ENCODE measurements at places on chromosomes 6 and 20.

DNA sequence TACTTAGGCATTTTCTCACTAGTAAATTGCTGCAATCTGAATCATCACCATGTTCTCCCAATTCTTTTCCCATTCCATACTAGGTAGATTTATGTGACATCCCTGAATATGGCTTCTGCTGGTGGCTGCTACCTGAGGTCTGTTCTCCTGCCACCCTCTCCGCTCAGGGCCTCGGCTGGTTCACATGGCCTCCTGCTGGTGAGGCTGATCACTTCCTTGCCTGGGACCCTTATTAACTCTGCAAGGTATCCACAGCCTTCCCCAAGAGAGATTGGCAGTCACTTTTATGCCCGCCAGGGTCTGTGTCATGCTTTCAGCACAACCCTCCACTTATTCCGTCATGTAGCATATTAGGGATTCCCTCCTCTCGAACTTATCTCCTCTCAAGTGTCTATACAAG is 424.5 kb upstream of the FLRT3 start:
- DNase-seq: no peak

DNA sequence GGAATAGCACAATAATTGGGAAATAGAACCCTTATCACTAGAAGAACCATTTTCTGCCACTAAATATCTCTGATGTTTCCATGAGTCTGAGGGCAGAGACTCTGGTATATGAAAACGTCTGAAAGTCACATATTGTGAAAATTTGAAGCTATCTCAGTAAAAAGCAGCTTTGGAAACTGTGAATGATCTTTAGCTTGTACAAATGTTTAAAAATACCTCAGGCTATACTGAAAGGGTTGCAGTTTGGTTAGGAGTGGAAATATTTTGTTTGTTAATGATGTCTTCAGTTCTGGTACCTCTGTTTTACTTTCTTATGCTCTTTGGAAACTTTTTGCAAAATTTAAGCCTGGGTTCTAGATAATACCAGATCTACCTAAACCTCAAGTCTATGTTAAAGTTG is 135.0 kb downstream of the SLC16A10 start:
- DNase-seq: no peak

- DNase-seq: no peak
Observed at GRCh38 chr20:23003881-23004460, 31.1 kb upstream of the SSTR4 start.

- DNase-seq: no peak
Observed at GRCh38 chr6:105331927-105332326, 71.0 kb downstream of the PREP start.

- peak; percentile 22 for DNase-seq
Observed at GRCh38 chr6:6798448-6798860, 209.9 kb downstream of the LY86 start.

- peak; percentile 37 for DNase-seq
Observed at GRCh38 chr6:70107852-70108629, 194.8 kb downstream of the COL9A1 start.

- DNase-seq: no peak
Observed at GRCh38 chr6:30470968-30471367, 18.3 kb upstream of the HLA-E start.

GRCh38 chr20:32051720-32052089 is 337 bp upstream of the HCK start:
- no peak for DNase-seq

GRCh38 chr6:137145421-137145820 is 28.0 kb downstream of the IL22RA2 start:
- DNase-seq: no peak

GRCh38 chr6:34491091-34491430 is 25.2 kb downstream of the PACSIN1 start:
- no peak for DNase-seq

DNA sequence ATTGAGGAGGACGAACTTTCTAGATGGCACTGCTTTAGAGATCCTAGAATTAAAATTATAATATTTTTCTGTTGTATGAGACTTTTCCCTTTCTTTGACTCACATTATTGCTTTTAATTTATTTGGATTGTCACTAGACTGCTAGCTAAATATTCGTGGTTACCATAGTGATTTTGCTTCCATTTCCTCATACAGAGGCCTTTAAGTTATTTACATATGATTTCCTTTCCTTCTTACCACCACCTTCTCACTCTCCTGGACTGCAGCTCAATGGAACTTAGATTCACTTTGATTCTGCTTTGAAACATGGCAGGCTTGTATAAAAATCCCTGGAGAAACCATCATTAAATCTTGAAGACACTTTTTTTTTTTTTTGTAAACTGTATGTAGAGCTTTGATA is 222.9 kb downstream of the LAMA2 start:
- no peak for DNase-seq

DNA sequence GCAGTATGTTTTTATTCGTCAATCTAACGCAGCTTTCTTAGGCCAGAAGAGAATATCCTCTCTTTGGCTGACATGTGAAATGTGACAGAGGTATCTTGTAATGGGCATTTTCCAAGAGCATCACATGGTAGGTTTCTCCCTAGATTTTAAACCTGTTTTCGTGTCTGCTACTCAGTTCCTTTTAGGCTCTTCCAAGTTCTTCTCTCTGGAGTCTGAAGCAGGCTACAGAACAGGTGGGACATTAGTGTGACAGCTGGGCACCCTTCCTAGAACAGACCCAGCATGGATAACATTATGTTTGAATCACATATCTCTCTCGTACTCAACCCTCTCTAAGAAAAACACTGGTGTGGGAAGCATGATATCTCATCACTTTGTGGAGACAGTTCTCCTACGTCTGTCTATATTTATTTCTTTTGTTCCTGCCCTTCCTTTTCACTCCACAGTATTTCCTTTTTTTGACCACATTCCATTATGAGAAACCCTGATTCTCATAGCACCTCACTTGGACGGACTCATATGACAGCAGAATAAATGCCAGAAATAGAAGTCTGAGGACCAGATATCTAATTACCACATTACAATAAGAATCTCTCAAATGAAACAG is 263.4 kb downstream of the NKAIN2 start:
- no peak for DNase-seq

DNA sequence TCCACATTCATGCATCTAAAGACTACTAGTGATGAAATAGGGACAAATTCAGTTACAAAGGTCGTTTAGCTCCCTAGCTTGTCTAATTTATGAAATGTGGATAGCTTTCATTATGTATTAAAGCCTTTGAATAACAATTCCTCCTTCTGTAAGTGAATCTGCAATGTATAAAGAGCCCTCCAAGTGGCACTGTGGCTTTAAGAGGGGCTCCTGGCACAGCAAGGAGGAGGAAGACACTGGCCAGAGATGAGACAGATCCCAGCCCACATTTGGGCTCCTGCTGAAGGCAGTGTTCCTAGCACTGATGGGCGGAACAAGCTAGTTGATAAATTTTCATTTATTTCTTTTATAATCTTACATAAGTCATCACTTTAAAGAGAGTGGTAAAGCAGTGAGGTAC is 17.6 kb upstream of the FUCA2 start:
- no peak for DNase-seq

GRCh38 chr6:142851601-142852000 is 93.4 kb downstream of the HIVEP2 start:
- DNase-seq: no peak

DNA sequence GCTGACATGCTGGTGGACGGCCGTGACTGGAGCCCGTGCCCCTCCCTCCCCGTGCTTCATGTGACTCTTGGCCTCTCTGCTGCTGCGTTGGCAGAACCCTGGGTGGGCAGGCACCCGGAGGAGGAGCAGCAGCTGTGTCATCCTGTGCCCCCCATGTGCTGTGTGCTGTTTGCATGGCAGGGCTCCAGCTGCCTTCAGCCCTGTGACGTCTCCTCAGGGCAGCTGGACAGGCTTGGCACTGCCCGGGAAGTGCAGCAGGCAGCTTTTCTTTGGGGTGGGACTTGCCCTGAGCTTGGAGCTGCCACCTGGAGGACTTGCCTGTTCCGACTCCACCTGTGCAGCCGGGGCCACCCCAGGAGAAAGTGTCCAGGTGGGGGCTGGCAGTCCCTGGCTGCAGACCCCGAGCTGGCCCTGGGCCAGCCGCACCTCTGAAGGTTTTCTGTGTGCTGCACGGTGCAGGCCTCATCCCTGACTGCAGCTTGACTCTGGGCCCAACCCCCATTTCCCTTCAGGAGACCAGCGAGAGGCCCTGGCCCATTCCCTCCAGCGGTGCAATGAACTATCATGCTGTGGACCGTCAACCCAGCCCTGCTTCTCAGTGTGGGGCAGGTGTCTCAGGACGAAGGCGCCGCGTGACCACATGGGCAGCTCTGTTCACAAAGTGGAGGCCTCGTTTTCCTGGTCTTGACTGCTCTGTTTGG is 8.1 kb downstream of the NPBWR2 start:
- no peak for DNase-seq

DNA sequence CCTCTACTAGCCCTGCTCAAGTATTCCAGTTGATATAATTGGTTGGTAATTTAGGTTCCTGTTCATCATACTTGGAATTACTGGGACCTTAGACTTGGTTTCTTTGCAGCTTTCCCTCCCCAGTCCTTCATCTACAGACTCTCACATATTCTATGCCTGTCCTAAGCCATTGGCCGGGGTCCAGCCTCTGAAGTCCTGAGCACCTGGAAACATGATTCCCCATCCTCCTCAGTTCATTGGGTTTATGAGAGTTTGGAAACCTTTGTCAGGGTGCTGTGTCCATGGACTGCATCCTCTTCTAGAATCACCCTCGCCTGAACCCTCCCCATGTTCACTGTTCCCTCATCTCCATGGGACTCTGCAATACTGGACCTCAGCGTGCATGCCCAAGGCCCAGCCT is 8.8 kb downstream of the GSTA2 start:
- no peak for DNase-seq

DNA sequence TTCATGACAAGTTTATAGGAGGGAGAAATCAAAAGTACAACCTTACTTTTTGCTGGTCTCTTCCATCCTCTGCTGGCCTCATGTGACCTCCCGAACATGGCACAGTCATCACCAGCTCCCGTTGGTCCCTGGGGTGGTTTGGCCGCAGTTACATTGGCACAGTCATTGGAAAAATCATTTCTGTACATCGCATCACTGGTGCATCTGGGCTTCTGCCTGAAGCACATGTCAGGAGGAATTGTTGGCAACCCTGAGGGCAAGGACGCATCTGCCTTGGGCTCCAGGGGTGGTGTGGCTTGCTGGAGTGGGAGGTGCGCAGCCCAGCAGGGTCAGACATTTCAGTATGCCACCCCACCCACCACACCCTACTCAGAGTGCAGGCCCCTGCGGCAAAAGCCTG is 162.9 kb upstream of the SLC24A3 start:
- DNase-seq: no peak

DNA sequence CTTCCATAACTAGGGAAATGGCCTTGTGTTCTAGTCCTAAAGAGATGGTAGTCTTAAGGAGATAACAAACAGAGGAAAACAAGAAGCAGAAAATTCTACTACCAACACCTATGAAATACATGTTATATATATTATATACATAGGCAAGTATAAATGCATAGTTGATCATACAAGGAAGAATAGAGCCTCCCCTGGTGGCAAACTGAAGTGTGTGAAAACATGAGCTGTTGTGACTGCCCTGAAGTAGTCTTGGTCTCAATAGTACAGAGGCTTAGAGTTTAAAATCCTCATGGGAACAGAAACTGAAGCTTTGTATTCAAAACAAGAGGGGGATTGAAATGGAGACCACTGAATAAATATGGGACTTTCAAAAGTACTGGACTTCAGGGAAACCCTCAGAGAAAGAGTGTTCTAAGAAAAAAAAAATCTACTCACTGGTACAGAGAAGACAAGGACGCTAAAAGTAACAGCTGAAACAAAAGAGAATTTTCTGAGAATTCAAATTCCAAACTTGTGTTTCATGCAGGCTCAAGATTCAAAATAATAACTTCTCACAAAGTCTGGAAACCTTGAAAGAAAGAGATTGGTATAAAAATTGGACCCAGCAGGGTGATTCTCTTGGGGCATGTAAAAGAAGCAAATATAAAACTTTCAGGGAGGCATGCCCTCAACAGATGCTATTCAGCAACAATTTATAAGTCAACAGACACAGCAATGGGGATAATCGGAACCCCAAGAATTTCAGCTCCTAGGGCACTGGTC is 59.7 kb upstream of the SAMD3 start:
- DNase-seq: peak; percentile 34

DNA sequence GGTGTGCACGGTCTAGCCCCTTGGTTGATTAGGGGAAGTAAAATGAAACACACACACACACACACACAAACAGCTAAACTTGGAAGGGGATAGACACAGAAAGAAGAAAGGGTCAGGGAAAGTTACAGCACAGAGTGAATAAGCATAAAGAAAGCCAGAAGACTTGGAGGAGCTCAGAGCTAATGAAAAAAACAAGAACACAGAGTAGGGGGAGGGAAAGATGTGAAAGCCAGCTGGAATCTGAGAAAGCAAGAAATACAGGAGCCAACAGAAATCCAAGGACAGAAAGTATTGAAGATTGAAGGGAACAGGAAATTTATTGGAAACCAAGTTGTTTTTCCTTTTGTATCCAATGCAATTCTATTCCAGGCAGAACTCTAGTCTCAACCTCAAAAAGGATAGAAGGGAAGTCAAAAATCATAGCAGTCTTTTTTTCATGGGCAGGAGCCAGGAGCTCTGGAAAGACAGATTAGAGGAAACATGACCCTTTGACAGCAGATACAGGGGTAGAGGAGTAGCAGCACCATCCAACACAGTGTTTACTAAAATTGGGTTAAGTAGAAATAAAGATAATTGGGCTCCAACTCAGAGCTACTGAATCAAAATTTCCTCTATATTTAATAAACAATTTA is 10.1 kb downstream of the HMGCLL1 start:
- no peak for DNase-seq

DNA sequence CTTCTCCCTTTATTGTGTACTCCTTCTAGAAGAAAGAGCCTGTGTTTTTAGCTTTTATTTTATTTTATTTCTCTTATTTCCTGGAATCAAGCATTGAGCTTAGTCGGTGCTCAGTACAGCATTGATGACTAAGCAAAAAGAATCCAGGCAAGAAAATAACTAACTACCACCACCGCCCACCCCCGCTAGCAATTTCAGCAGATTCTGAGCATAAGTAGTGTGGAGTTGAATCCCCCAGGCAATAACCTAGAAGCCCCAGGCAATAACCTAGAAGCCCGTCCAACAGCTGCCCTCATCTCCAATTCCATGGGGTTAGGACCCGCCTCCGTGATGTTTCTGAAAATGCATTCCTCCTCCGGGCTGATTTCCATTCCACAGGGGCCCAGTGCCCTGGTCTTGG is 258.0 kb upstream of the TAB2 start:
- DNase-seq: no peak

GRCh38 chr6:28206928-28207509 is 18.1 kb upstream of the ZSCAN9 start:
- no peak for DNase-seq

- no peak for DNase-seq
Observed at GRCh38 chr20:50446351-50447101, 63.7 kb upstream of the PTPN1 start.

GRCh38 chr6:132198896-132199295 is 202.4 kb downstream of the MOXD1 start:
- DNase-seq: no peak
